Activated T-helper 1 cell treated with Interleukin-2 at 50 U/mL for 16 hours (primary cell): ENCODE measurements at places on chromosomes 11 and 22.

DNA sequence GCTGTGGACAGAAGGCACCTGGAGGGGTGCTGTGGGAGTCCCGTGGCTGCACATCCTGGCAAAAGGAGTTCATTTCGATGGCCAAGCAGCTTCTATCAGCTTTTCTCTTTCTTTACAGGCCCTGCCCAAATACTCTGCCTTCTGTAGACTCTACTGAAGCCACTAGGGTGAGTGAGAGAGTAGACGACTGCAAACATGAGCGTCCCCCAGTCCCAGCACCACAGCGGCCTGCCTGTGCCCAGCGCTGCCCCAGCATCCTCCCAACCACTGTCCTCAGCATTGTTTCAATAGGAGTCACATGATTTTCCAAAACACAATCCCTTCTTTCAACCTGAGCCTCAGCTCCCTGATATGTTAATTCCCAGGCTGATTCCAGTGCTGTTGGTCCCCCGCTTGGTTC is 110.0 kb downstream of the KIRREL3 start:
- DNase-seq: no peak

DNA sequence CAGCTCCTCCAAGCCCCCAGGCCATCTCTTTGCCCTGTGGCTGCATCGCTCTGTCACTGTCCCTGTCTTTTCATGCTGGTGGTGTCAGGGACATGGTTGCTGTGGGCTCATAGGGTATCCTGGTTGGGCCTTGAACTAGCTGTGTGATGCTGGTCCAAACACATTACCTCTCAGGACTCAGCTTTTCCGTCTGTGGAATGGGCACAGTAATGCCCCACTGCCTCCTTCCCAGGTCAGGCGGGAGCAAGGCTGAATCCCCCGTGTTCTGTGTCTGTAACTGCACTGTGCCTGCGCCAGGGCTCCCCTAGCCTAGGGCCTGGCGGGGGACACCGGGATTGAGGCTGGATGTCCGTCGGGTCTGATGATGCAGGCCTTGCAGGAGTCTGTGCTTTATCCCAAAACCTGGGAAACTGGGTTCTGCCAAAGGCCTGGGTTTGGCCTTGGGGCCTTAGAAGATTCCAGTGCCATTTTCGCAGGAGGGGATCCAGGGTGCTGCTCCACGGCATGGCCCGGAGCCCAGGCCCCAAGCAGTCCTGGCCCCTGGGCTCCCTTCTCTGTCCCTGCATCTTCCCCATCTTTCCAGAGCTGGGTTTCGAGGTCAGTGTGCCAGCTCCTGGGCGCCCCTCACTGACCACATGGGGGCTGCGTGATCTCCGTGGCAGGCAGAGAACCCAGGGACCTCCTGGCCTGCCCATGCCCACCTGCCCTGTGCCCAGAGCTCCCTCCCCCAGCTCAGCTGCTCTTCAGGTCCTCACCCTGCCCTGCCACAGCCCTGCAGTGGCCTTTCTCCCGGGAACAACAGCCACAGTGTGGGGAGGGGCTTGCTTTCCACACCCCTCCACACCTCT is 32.7 kb upstream of the CELSR1 start:
- DNase-seq: no peak

DNA sequence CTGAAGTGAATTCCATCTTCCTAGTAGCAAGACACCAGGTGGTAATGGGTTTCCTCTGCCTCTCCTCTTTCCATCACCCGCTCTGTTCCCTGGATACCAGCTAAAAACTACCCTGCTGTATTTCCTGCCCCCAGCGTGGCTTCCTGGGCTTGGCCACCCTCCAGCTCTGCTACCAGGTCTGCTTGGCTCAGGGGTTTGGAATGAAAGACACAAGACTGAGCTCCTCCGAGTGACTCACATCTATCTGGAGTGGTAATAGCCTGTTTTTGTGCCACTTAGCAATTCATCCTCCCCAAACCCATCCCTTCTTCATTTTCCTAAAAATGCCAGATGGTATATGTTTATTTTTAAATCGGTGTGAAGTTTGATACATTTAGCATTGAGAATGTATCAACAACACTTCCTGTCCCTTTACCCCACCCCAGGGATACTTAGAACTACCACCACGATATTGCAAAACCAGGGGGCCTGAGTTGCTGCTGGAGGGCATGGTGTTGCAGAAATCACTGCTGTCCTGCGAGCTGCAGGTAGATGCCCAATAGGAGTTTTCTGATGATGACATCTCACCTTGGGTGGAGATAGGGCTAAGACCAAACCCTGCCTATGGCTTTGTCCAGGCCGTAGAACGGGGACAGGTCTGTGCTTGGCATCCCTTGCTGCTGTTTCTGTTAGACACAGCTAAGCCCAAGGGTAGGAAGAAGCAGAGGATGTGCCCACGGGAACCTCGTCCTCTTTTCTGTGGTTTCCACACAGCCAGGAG is 7.5 kb upstream of the MICAL3 start:
- DNase-seq: no peak

GRCh38 chr11:110050201-110050506 is 43.0 kb upstream of the ZC3H12C start:
- DNase-seq: no peak

DNA sequence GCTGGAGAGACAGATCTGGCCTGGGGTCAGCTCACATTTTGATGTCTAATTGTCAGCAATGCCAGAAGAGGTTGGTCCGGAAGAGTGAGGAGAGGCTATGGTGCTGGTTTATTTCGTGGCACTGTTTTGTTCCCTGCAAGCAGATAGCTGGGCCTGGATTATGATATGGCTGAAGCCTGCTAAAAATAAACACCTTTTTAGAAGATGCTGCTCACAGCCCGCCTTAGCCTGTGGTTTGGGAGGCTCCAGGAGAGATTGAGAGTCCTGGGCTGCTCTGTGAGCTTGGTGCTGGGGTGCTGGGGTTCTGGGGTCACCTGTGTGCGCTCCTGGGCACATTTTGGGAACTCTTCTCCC is 29.6 kb upstream of the ALX4 start:
- DNase-seq: no peak

DNA sequence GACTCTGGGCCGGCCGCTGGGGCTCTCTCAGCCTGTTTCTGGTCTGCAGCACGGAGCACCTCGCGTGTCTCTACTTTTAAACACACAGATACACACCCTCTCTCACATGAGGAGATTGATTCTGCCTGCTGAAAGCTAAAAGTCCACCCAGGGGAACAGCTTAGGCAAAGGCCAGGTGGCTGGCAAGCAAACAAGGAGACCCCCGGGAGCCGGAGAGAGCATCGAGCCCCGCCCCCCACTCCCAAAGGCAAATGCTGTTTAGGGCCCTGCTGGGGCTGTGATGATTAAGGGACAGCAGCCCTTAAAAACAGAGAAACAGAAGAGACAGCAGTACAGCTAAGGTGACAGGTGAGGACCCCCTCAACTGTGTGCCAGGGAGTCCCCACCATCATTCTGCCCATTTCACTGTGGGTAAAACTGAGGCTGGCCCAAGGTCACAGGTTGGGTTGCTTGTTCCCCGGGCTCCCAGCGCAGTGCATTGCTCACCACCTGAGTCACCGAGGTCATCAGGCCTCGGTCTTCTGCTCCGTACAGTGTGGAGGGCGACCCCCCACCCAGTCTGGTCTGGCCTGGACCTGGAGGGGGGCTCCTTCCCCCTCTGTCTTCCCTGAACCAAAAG is 6.8 kb downstream of the CABP7 start:
- DNase-seq: no peak

DNA sequence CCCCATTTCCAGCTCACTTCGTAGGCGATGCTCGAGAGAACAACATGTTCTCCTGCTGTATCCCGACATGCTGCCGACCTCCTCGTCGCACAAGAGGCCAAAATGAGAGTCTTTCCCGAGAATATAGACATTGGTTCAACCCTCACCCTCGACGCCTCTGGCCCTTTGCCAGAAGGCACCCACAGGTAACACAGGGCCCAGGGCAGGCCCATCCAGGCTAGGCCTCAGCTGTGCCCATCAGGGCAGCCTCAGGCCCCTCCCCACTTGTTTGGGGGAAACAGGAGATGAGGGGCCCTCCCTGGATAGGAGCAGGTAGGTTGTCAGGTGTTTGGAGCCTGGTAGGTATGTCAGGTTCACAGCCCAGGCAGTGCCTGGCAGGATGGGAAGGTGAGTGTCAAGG is 2.7 kb upstream of the RGL4 start:
- DNase-seq: no peak

- DNase-seq: no peak
Observed at GRCh38 chr11:128582496-128583366, 4.6 kb downstream of the ETS1 start.

- peak; percentile 11 for DNase-seq
Observed at GRCh38 chr11:129881570-129882170, 13.7 kb downstream of the NFRKB start.

GRCh38 chr22:29750559-29751538 is 16.0 kb downstream of the ZMAT5 start:
- no peak for DNase-seq

DNA sequence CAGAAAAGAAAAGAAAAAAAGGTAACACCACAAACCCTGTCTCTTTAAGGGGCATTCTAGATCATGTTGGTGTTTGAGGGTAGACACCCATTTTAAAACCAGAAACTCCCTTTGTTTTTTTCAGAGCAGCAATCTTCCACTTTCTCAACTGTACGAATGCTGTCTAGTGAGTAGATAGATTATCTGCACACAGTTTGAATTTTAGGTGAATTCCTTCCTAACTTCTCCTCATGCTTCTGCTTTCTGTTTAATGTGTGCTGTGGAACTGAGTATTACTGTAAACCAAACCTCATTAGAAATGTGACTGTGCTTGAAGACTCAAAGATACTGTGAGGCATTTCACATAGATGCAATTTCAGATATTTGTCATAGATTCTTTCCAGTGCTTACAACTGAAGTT is 102.4 kb downstream of the PRMT3 start:
- no peak for DNase-seq

- no peak for DNase-seq
Observed at GRCh38 chr11:83438438-83438837, 152.3 kb upstream of the CCDC90B start.

GRCh38 chr11:6468712-6469495 is 4.8 kb downstream of the TRIM3 start:
- no peak for DNase-seq

DNA sequence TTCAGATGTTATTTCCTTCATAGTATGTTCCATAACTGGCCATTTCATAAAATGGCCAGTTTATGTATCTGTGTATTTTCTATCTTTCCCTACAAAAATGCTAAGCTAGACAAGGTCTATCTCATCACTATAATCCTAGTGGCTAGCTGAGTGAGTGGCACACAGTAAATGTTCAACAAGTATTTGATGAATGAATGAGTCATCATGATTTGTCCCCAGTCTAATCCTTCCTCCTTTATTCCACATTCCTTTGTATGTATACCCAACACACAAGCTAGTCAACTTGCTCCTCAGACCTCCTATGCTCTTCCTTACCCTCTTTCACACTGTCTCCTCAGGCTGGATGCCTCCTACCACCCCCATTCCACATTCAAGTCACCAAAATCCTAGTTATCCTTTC is 12.5 kb downstream of the APLNR start:
- no peak for DNase-seq

DNA sequence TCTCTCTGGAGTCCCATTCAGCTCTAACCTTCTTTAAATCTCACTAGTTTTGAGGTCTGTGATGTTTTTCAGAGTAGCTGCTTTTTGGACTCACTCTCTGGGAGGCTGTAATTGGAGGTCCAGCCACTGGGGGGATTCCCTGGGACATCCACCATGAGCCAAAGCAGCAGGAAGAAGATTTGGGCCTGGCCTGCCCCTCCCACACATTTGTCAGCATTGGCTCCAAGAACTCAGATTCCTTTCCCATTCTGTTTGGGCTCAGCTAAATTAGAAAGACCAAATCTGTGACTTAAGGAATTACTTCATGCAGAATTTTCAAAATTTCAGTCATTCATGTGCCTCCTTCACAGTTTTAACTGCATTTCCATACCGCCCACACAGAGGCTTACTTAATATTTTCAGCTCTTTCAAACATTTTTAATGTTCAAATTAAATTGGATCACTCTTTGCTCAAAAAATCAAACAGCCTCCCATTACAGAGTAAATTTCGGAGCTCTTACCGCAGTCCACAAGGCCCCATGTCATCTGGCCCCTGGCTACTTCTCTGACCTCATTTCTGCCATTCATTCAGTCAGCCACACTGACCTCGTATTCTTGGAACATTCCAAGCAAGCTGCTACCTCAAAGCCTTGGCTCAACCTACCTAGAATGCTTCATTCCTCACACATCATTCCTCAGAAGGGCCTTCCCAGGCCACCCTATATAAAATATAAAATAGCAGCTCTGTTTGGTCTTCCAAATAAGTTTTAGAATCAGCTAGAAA is 54.5 kb upstream of the RRAS2 start:
- DNase-seq: no peak

- no peak for DNase-seq
Observed at GRCh38 chr11:91664521-91664920, 560.1 kb upstream of the FAT3 start.

GRCh38 chr11:3723014-3723708 is 52.0 kb upstream of the CHRNA10 start:
- no peak for DNase-seq

GRCh38 chr22:26650722-26651421 is 6.5 kb upstream of the MIAT start:
- no peak for DNase-seq

DNA sequence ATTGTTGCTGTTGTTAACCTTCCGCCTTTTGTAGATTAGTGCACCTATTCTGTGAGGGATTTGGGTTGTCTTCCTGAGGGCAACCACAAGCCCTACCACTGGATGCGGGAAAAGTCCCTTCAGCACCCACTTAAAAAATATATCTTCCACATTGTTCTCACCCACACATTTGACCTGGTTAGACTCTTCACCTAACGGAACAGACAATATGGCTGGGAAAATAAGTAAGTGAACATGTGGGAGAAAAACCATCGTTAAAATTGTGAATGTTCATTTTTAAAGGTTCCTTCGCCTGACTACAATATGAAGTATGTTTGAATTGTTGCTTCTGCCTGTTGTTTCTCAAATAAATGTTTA is 72.0 kb upstream of the MPEG1 start:
- DNase-seq: no peak

GRCh38 chr22:30357650-30358215 is 926 bp downstream of the CCDC157 start:
- no peak for DNase-seq

DNA sequence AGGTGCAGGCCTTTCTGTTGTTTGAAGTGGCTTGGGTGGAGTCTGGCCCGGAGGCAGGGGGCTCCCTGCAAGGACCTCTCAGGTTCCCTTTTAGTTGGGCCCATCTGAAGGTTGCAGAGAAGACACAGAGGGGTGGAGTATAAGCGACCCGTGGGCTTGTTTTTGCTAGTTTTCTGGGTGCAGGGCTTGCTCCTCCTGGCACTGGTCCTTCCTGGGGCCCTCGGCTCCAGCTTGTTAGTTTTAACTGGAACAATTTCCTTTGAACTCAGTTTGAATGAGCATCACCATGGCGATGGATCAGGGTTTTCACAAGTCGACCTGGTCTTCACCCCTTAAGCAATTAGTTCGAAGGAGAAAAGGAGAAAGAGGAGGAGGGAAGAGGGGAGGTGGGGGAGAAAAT is 28.5 kb upstream of the OAF start:
- no peak for DNase-seq

- DNase-seq: no peak
Observed at GRCh38 chr11:110471371-110471770, 41.6 kb downstream of the FDX1 start.

GRCh38 chr11:1776944-1777715 is 13.4 kb upstream of the CTSD start:
- DNase-seq: no peak

- no peak for DNase-seq
Observed at GRCh38 chr11:117412653-117413275, 85.1 kb downstream of the CEP164 start.

GRCh38 chr11:43503417-43503816 is 144.7 kb downstream of the TTC17 start:
- no peak for DNase-seq
